ENCODE measurements at places on chromosomes 6 and 20.

GRCh38 chr6:44498436-44498835 is 110.9 kb downstream of the CDC5L start:
- no peak for DNase-seq

DNA sequence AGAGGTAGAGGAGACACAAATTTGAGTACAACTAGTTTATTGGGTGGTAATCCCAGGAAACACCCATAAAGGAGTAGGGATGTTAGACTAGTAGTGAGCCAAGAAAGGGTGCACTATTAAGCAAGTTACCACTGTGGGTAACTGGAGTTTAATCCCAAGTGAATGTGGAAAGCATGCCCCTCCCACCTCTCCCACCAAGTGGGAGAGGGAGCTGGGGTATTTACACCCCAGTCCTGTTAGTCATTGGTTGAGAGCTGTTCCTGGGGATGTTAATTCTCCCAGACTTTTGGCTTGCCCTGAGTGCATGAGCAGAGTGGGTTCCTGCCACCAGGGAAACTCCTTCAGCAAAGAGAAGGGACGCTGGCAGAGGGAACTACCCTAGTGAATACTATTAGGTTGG is 49.2 kb upstream of the ZFP64 start:
- DNase-seq = no peak

GRCh38 chr6:4638641-4639040 is 137.6 kb upstream of the CDYL start:
- no peak for DNase-seq

GRCh38 chr6:162974685-162975084 is 246.9 kb downstream of the PACRG start:
- no peak for DNase-seq

GRCh38 chr6:11947575-11947974 is 64.5 kb upstream of the HIVEP1 start:
- DNase-seq = no peak

DNA sequence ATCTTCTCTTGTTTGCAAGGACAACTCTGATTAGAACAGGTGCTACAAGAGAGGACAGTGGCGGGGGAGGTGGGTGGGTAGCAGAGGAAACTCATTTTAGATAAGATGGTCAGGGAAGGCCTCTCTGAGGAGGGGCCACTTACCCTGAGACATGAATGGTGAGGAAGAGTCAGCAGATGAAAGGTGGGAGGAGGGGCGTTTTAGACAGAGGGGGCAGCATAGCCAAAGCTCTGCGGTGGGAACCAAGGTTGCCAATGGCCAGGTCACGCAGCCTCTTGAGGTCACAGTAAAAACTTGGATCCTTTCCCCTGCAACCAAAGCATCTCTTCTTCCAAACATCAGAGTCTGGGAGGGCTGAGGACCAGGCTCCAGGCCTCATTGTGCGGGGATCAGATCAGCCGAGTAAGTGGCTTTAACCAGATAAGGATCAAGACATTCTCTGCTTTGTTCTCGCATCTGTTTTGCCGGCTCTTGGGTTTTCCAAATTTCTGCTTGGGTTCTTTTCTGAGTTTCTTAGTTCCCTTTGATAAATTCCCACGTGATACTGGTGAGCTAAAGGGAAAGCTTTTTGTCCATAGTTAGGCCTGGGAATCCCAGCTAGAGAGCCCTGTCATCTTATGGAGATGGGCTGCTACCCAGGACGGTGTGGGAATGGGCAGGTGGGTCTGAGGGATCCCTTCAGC is 5.5 kb upstream of the CD40 start:
- DNase-seq = no peak

- DNase-seq = no peak
These were observed 60.9 kb downstream of the MCHR2 start for GRCh38 chr6:99933129-99933528.

DNA sequence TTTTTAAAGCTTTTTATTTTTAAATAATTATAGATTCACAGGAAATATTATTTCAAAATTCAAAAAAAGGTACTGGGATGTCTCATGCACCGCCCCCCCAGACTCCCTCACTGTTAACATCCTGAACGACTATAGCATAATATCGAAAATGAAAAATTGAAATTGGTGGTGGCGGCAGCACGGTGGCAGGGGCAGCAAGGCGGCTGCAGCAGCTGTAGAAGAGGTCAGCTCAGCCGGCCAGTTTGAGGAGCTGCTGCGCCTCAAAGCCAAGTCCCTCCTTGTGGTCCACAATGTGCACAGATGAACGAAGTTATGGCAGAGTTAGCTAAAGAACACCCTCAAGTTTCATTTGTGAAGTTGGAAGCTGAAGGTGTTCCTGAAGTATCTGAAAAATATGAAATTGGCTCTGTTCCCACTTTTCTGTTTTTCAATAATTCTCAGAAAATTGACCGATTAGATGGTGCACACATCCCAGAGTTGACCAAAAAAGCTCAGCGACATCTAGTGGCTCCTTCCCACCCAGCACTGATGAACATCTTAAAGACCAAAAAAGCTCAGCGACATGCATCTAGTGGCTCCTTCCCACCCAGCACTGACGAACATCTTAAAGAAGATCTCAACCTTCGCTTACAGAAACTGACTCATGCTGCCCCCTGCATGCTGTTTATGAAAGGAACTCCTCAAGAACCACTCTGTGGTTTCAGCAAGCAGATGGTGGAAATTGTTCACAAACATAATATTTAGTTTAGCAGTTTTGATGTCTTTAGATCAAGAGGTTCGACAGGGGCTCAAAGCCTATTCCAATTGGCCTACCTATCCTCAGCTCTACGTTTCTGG is 100.8 kb downstream of the FAM217A start:
- DNase-seq = peak; percentile 10

DNA sequence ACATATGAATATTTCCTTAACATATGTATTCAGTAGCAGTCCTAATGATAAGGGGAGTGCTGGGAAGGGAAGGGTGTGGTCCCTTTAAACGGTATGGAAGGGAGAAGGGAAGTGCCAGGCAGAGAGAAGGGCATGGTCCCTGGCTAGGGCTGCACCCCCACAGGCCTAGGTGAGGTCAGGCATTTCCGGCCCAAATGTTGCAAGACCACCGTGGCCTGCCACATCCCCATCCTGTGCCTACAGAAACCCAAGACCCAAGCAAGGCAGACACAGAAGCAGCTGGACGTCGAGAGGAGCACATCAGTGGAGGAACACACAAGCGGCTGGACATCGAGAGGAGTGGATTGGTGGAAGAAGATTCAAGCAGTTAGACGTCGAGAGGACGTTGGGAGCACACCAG is 5.9 kb downstream of the RRAGD start:
- no peak for DNase-seq

DNA sequence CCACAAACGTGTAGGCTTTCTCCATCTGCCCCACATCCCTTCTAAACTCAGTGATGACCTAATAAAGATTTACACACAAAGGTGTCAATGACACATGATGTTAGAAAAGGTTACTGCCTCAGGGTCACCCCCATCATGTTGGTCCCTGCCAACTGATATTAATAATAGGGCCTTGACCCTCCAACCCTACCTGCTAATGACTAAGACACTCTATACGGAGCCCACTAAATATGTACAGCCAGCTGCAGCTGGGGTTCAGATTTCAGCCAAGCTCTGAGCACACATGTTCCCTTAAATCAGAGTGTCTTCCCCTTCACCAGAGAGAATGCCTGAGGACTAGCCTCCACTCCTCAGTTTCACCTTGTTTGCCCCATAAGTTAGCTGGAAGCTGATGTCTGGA is 67.4 kb upstream of the SNRPB2 start:
- DNase-seq = no peak

- no peak for DNase-seq
These were observed 376.1 kb downstream of the CENPW start for GRCh38 chr6:126716032-126716431.

DNA sequence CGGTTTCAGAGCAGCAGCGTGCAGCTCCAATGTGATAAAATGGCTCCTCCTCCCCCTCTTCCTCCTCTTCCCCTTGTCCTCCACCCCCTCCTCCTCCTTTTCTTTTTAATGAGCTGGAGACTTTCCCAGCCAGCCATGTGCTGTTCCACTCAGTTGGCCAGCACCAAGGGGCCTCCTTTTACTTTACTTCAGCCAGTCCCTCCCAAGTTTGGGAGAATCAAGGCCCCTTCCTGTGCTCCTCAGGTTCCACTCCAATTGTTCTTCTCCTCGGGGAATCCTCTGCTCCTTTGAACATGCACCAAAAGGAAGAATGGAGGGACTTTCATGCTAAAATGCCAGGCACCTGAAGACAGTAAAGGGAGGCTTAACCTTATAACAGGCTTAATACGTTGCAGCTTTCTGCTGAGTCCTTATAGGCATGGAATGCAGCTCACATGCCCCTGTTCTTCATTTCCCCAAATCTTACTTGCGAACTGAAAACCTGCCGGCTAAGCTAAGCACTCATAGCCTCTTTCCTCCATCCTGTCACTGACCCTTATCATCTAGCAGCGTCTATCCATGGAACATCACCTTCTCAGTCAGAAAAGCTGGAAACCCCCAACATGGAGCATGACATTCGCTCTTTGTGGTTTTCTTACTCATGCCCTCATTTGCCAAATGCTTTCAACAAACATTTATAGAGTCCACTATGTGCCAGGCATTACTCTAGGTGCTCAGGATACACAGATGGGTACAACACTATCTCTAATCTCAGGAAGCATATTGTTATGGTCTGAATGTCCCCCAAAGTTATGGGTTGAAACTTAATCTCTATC is 170.6 kb downstream of the PHACTR1 start:
- no peak for DNase-seq

- peak; percentile 47 for DNase-seq
These were observed 94.7 kb downstream of the RTN4IP1 start for GRCh38 chr6:106534564-106534982.

GRCh38 chr6:6348256-6348655 is 27.8 kb upstream of the F13A1 start:
- no peak for DNase-seq

GRCh38 chr6:143024977-143025376 is 35.7 kb upstream of the AIG1 start:
- no peak for DNase-seq

- DNase-seq = no peak
These were observed 36.6 kb downstream of the MTRES1 start for GRCh38 chr6:107064579-107065065.

DNA sequence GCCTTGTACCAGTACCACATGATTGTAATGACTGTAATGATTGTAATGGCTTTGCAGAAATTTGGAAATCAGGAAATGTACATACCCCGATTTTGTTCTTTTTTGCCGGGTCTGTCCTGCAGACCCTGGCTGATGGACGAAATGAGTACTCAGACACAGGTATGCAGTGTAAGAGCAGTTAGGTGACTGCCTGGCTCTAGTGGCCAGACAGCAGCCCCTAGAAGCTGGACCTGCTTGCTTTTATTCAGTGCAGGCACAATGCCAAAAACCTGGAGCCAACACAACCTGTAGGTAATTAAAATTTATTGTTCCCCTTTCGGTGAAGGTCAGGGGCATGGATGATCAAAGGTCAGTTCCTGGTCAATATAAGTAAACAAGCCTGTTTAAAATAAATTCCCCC is 346.0 kb downstream of the NKAIN2 start:
- no peak for DNase-seq

DNA sequence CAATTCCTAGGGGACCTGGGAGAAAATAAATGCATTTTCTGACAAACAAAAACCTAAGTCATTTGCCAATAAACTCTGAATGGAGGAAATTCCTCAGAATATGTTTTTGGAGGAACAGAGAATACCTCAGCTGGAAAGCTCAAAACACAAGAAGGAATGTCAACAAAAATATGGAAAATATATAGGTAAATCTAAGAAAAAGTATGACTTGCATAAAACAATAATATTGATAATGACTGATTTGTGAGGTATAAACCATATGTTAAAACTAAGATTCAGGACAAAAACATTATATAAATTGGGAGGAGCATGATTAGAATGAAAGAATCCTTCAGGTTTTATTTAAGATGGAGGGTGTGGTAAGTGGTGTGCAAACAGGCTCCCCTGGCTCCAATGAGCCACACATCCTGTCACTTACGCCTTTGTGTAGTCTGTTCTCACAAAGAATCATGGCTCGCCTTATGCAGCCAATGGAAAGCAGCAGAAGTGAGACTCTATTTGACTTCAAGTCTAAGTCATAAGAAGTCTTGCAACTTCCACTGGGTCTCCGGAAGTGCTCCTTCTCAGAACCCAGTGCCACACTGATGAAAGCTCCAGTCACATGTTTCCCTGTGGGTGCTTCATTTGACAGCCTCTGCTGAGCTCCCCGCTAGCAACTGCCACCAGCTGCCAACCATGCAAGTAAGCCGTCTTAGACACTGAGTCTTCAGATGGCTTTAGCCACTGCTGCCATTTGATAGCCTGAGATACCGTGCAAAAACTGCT is 8.1 kb downstream of the CFAP61 start:
- no peak for DNase-seq

- no peak for DNase-seq
These were observed 113.3 kb downstream of the LY86 start for GRCh38 chr6:6701864-6702263.

DNA sequence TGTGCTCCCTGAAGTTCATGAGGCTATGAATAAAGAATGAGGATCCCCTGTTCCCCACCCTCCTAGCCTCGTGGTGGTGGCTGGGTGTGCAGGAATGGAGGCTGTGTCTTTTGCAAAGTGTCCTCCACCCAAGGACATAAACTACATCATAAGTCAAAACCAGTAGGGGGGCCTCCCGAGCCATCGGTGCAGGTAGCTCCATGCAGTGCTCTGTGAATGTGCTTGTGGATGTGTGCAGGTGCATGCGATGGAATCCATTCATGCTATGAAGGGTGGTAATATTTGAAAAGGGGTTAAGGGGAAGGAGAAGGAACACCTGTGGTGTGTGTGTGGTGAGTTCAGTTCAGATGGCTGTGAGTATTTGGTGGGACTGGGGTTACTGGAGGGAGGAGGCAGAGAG is 197.3 kb downstream of the NRN1 start:
- DNase-seq = no peak

DNA sequence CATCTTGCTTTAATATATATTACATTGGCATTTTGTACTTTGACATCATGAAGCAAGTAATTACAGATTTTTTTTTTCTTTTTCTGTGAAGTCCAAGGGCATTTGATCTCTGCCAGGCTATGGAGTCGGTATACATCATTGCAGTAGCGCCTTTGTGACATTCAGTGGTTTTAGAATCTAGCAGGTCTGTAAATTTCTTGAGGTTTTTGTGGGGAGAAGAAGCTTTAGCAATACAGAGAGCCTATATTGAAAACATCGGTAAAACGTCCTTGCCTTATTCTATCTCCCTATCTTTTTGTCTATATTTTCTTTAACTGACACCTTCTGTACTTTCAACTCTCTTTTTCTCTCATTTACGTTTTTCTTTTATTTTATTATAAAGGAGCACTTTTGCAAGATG is 47.2 kb downstream of the DUSP22 start:
- no peak for DNase-seq

DNA sequence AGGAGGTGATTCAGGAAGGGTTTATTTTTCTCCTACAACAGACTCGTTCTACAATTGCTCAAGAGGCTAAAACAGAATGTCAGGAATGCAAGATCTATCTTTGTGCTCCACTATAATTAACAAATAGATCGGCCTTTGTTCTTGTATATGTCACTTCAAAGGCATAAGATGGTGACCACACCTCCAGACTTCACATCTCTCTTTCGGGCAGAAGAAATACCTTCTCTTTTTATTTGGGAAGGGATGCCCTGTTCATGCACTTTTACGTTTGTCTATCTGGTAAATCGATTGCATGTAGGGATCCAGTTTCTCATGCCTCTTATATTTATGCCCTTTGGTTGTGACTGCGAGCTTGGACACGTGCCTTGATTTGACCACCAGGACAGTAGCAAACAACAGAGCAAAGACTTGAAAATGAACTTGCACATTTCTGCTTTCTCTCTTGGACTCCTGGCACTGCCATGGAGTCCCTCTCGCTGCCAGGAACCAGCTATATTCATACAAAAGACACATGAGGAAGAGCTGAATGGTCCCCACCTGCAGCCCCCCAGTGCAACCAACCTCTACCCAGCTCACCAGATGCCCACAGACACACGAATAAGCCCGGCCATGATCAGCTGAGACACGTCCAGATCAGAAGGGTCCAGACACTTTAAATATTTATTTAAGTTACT is 219.8 kb upstream of the STXBP5 start:
- no peak for DNase-seq
